ENCODE measurements at places on chromosomes 6 and 20.

GRCh38 chr20:37833221-37833896 lies 69.6 kb upstream of the VSTM2L start:
- ATAC-seq: no peak

DNA sequence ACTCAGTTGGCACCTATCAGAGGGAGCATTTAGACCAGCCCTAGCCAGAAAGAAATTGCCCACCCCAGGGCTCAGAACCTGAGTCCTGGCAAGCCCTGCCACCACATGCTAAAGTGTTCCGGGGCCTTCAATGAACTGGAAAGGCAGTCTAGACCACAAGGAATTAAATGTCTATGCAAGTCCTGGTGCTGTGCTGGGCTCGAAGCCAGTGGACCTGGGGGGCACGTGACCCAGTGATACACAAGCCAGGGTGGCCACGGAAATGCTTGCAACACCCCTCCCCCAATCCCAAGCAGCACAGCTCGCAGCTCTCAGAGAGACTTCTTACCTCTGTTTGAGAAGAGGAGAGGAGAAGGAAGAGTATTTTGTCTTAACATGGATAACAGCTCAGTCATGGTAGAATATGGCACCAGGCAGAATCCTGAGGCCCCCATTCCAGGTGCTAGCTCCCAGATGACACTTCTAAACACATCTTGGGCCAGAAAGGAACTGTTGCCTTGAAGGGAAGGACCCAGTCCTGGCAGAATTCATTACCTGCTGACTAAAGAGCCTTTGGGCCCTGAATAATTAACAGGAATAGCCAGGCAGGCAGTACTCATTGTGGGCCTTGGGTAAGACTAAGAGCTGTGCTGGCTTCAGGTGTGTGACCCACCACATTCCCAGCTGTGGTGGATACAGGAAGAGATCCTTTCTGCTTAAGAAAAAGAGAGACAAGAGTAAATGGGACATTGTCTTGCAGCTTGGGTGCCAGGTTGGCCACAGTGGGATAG lies 111.3 kb downstream of the BTBD9 start:
- ATAC-seq: no peak

GRCh38 chr6:90106449-90106848 lies 190.2 kb downstream of the BACH2 start:
- no peak for ATAC-seq

DNA sequence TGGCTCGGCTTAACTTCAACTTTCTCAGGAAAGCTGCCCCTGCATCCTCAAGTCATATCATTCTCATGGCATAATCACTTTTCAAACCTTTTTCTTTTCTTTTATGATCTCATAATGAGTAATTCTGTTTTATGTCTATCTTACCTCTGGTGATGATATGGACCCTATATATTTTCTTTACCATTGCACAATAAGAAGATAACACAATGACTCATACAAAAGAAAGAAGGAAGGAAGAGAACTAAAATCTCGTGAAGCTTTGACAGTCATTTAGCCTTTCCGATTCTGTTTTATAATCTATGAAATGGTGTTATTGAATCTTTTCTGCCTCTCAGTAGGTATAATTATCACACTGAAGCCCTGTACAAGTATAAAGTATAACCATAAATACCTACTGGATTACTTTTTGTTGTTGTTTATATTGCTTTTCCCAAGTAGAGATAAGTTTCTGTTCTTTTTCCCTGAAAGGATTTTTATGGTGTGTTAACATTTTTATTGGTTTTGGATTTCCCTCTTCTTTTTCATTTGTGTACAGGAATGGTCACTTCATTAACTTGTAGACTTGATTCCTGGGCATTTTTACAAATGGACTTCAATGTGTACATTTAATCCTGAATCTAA lies 300.9 kb downstream of the LAMA2 start:
- no peak for ATAC-seq

DNA sequence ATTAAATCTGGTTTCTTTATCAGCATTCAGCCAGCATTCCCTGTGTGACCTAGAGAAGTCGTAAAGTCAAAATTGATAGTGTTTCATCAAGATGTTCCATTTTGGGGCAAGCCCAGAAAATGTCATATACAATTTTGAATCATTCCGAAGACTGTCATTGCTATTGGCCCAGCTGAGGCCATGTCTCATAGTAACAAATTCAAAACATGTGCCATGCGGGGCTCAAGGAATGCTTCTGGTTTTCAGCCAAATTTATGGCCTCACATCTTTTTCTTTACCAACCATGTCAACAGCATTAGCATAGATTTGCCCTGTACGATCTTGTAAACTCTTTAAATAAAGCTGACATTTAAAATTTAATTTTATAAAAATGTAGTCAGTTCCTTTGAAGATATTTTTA lies 314.7 kb downstream of the PAX1 start:
- ATAC-seq: no peak

- ATAC-seq: no peak
Measured at GRCh38 chr20:43893930-43894329, 20.7 kb upstream of the TOX2 start.

DNA sequence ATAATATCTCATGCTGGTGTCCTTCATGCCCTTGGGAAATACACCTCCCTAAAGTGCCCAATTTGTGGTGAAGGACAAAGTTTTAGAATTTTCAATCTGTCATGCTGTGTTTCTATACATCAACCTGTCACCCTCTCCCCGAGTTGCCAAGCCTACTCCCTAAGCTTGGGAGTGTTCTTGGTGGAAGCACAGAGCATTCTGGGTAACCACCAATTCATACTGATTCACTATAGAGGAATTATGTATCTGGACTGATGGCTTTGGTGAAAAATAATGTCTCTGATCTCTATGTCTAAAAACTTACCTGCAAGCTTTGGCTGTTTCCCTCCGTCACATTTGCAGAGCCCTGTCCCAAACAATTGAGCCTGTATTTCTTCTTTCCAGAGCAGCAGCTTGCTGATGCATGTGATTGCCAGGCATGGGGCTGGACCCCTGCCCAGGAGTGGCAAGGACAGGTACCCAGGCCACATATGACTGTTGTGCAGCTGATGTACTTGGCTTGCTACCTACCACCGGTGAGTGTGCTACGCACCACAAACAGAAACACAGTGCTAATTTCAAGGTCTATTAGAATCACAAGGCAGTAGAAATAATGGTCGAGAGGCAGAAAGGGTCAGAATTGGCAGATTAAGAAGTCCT lies 202.8 kb upstream of the CITED2 start:
- ATAC-seq: no peak

DNA sequence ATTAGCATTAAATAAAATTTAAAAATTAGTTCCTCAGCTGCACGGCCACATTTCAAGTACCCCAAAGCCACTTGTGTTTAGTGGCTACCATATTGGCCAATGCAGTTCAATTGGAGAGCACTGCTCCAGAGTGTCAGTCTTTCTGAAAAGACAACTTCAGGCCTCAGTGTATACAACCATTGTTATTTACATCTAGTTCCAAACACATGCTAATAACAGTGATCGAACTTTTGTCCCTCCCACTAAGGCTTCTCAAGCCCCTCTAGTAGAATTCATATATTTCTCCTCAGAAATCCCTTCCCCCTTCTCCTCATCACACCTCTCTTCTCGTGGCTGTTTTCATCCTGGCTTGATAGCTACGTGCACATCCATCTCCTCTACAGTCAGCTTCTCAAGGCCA lies 32.9 kb downstream of the HIVEP2 start:
- no peak for ATAC-seq
